ENCODE measurements at places on chromosomes 11 and 22.

DNA sequence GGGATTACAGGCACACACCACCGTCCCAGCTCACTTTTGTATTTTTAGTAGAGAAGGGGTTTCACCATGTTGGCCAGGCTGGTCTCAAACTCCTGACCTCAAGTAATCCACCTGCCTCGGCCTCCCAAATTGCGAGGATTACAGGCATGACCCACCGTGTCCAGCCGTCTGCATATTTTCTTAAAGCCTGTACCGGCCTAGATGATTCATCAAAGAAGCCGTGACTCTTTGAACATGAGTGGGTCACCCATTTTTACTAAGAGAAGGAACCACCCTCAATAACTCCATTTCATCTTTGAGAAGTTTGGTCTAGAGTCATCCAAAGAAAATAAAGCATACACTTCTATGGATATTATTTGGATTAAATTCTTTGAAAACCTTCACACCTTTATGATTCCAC is 388.3 kb downstream of the NTM start:
- DNase-seq, result no peak

DNA sequence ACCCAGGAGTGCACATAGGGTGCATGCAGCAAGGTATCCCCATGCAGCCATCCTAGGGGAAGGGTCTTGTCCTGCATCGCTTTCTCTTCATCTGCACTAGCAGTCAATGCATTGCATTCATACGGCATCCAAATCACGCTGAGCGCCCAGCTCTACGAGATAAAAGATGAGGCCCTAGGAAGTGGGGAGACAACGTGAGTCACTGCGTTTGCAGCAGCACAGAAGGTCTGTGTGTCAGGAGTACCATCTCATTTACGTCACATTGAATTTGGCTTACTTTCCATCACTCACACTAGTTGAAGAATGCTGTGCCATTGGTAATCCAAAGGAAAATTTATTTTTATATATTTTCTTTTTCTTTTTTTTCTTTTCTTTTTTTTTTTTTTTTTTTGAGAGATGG is 2.5 kb upstream of the ST14 start:
- no peak for DNase-seq

DNA sequence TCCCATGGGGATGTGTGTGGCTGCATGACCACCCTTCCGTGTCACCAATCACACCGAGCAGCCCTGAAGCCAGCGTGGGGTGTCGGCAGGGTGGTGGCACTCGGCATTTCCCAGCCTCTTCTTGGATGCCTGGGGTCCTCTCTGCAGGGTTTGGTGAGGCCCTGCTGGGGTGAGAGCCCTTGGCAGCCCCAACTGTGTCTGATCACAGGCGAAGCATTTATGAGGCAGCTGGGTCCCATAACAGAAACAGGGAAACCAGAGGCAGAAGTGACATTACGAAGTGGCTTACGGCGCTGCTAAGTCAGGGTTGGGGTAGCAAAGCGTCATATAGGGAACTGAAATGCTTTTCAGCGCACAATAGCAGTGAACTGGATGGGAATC is 92.3 kb upstream of the SEPTIN5 start:
- no peak for DNase-seq

DNA sequence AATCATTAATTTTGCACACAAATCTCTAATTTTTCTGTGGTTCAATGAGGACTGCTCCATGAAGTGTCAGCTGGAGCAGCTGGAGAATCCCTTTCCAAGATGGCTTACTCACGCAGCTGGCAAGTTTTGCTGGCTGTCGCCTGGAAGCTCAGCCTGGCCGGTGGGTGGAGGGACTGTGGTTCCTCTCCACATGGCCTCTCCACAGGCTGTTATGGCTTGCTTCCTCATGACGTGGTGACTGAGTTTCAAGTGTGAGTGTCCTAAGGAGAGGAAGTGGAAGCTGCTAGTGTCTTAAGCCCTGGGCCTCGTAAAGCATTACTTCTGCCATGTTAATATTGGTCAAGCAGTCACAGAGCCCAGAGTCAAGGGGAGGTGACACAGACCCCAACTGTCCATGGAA is 14.0 kb upstream of the NRIP3 start:
- peak; percentile 83 for DNase-seq

DNA sequence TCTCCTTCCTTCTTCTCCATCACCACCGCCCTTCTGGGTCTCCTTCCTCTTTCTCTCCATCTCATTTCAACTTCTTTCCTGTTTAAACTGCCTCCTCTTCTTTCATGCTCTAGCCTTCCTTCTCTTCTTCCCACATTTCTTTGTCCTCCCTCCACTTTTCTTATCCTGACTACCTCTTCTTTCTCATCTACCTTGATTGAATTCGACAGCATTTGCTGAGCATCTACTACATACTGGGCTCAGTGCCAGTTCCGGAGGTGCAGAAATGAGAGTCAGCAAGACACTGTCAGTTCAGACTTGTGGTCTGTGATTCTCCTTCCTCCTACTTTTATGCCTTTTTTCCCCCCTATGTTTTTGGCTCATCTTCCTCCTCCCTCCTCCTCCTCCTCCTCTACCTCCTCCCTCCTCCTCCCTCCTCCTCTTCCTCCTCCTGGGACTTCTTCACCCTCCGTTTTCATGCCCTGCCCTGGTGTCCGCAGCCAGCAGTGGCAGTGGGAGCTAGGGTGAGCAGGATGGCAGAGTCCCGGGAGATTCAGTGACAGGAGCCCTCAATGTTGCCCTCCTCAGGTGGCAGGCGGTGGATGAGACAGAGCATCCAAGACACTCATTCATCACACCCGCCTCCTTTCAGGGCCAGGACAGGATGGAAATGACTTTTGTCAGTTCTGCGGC is 146.0 kb upstream of the SEZ6L start:
- DNase-seq, result no peak

DNA sequence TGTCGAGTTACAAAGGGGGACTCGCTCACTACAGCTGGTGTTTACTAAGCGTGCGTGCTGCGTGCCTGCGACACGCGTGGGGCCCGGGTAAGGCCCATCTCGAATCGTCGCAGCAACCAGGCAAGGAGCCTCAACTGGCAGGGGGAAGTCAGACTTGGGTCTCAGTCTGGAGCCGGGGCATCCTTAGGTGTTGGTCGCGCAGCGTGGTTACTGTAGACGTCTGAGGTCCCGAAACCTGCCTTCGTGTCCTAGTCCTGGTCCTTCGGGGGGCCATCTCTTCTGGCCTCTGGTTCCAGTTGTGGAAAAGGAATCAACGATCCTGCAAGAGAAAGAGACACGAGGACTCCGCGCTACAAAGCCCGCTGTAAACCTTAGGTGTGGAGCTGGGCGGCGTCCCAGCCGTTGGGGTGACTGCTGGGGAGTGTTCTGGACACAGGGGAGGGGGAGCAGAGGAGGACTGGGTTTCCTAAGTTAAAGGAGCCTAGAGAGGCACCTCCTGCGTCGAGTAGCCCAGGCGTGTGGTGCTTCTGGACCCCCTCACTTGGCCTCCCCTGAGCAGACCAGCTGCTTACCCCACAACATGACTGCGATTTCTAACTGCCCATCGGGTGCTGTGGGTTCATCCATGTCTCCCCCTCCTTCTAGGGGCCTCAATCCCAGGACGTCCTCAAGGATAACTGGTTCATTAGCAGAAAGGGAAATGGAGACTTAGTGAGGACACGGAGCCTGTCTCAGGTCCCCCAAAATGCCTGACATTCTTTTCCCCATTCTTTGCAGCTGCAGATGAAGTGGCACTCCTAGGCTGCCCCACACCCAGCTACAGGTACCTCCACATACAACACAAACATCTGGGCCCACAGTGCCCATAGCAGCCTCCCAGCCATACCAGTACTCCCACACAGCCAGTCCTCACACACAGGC is 4.9 kb upstream of the WNT11 start:
- no peak for DNase-seq

- DNase-seq, result no peak
Measured at GRCh38 chr22:46659791-46660186, 39.6 kb downstream of the GRAMD4 start.

GRCh38 chr11:116725434-116726221 is 47.2 kb downstream of the BUD13 start:
- peak; percentile 58 for DNase-seq

GRCh38 chr11:19669511-19669910 is 43.1 kb upstream of the NAV2 start:
- no peak for DNase-seq

GRCh38 chr11:65553301-65554001 is 4.7 kb downstream of the LTBP3 start:
- no peak for DNase-seq

DNA sequence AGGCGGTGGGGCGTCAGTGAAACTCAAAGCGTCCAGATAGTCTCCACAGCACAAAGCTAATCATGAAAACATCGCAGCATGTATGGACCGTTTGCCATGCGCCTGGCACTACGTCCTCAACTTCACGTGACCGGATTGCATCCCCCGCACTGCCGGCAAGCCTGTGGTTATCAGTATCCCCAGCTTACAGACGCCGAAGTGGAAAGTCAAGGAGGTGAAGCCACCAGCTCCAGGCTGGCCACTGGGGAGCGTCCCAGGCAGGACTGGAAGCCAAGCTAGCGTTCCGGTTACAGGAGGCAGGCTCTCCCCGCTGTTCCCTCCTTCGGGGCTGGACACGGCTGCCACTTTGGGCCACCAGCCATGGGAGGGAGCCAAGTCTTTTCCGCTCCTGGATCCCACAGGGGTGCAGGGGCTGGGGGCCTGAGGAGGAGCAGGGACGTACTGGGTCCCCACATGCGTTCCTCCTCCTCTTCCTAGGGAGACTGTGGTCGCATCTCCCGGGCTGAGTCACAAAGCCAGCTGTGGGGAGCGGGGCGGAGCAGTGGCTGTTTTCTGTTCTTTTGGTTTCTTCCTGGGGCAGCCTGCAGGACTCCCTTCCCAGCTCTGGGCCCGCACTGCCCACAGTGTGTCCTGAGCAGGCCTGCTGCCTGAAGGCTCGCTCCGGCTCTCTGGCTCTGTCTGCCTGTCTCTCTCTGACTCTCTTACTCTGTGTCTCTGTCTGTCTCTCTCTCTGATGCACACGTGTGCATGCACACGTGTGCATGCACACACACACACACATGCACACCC is 4.3 kb upstream of the OSBPL5 start:
- DNase-seq, result peak; percentile 72

DNA sequence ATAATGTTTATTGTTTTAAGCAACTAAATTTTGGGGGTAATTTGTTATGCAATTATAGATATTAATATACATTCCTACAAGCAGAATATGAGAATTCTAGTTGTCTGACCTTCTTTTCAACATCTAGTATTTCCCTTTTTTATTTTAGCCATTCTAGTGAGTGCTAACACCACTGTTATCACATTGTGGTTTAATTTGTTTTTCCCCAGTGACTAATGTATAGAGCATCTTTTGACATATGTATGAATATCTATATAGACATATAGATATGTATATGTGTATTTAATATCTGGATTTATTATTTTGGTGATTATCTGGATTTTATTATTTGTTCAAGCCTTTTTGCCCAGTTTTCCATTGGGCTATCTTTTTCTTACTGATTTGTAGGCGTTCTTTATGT is 66.6 kb downstream of the STIM1 start:
- DNase-seq, result no peak

- DNase-seq, result no peak
Measured at GRCh38 chr22:42425337-42425988, 6.7 kb downstream of the NFAM1 start.

DNA sequence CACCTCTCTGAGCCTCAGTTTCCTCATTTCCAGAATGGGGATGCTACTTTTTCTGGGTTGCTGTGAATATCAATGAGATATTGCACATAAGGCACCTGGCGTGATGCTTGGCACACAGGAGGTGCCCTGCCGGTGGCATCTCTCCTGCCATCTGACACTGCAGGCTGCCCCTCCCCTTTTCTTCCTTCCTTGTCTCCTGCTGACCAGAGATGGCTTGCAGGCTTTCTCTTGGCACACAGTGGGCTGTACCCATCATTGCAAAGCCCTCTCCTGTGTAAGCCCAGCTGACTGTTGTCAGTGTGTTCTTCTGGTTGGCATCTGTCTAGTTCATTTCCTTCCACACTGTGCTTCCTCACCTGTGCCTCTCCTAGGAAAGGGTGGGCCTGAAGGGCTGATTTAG is 91.7 kb downstream of the MYO18B start:
- DNase-seq, result no peak

GRCh38 chr11:107590460-107591377 is at the start of gene ELMOD1:
TSS of gene ELMOD1 (plus strand) at chr11:107591147. CDS start at chr11:107618190, 27,043 bp downstream.
- DNase-seq, result peak; percentile 40

DNA sequence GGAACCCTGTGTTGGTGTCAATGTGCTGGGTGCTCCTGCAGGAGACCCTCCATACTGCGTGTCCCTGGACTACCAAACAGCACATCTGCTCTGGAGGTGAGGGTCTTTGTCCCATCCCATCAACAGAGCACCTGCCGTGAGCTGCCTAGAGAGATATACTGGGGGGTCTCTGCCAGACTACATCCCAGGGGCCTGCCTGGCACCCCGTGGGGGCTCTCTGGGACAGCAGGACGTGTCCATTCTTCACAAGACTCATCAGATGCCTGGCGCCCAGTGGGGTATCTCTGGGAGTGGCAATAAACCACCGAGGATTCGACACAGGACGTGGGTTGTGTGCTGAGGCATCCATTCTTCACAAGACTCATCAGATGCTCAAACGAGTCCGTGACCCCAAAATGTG is 42.7 kb downstream of the SHANK2 start:
- DNase-seq, result no peak

GRCh38 chr22:31734512-31734911 is 15.4 kb downstream of the PRR14L start:
- DNase-seq, result peak; percentile 75

DNA sequence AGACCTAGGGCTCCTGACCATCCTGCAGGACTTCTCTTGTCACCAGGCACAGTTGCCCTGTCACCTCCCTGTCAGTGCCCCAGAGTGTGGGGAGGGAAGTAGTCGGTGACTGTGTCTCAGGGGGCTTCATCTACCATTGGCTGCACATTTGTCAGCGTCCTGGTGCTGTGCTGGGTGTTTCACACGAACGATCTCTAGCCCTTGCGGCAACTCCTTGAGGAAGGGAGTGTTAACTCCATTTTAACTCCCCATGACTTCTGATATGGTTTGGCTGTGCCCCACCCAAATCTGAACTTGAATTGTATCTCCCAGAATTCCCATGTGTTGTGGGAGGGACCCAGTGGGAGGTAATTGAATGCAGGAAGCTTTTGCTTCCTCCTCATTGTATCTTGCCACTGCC is 7.1 kb downstream of the TSKU start:
- DNase-seq, result no peak

- no peak for DNase-seq
Measured at GRCh38 chr11:121391914-121392313, 60.2 kb upstream of the SORL1 start.

GRCh38 chr11:27313157-27313821 is 49.7 kb downstream of the CCDC34 start:
- DNase-seq, result peak; percentile 79

- DNase-seq, result no peak
Measured at GRCh38 chr11:10401256-10401655, 53.8 kb upstream of the AMPD3 start.

- no peak for DNase-seq
Measured at GRCh38 chr11:119803726-119804294, 74.8 kb upstream of the NECTIN1 start.

- no peak for DNase-seq
Measured at GRCh38 chr22:28014211-28015045, 95.4 kb upstream of the PITPNB start.

DNA sequence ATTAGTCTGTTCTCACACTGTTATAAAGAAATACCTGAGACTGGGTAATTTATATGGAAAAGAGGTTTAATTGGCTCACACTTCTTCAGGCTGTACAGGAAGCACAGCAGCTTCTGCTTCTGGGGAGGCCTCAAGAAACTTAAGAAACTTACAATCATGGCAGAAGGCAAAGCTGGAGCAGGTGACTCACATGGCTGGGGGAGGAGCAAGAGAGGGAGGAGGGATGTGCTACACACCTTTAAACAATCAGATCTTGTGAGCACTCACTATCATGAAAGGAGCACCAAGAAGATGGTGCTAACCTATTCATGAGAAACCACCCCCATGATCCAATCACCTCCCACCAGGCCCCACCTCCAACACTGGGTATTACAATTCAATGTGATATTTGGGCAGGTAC is 381.6 kb downstream of the ETS1 start:
- DNase-seq, result no peak
